ENCODE measurements at places on chromosomes 6 and 20.

GRCh38 chr6:41644297-41644879 lies 6.1 kb downstream of the MDFI start:
- no peak for DNase-seq

DNA sequence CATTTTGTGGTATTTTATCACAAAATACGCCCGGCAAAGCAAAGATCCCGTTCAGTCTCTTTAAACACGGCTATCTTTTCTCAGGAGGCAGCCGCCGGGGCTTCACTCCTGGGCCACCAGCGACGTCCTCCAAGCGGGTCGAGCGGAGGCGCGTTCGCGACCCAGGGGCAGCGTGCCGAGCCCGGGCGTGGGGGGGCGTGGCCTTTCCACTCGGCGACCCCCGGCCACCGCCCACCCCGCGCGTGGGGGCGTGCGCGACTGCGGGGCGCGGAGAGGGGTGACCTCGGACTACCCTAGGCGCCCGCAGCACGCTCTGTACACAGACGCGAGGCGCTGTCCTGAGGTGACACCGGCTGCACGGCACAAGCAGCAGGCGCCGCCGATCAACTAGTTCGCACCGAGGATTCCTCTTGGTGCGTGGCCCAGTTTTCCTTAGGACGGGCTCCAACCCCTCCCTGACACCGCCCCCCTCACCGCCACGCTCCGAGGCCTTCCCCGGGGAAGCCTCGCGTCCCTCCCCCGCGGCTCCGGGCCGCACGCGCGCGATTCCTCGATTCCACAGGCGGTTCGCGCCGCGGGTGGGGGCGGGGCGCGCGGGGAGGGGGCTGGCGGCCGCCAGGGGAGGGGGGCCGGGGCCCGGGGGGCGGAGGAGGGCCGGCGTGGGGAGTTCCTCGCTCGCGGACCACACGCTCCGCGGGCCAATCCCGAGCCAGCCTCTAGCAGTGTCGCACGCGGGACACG lies 1.1 kb upstream of the JARID2 start:
- DNase-seq: peak; percentile 19

- no peak for DNase-seq
Observed at GRCh38 chr6:82396964-82397751, 33.5 kb downstream of the TPBG start.

DNA sequence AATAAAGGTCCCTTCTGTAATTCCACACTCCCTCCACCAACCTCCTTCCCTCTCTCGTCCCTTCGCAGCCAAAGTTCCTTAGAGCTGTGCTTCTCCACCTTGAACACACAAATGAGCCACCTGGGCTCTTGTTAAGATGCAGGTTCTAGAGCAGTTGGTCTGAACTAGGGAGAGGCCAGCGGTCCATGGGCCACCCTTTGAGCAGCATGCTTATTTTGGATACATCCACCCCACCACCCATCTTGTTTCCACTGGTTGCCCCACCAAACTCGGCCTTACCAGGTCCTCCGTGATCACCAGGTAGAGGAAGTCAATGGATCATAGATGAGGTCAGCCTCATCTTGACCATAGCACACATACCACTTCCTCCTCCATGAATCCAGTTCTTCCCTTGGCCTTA lies 7.3 kb upstream of the BPIFA2 start:
- DNase-seq: no peak

GRCh38 chr20:8375898-8376297 lies 243.8 kb downstream of the PLCB1 start:
- DNase-seq: no peak

GRCh38 chr6:129863664-129864063 lies 2.5 kb upstream of the TMEM244 start:
- no peak for DNase-seq

- no peak for DNase-seq
Observed at GRCh38 chr6:134480593-134480992, 162.7 kb upstream of the SGK1 start.

DNA sequence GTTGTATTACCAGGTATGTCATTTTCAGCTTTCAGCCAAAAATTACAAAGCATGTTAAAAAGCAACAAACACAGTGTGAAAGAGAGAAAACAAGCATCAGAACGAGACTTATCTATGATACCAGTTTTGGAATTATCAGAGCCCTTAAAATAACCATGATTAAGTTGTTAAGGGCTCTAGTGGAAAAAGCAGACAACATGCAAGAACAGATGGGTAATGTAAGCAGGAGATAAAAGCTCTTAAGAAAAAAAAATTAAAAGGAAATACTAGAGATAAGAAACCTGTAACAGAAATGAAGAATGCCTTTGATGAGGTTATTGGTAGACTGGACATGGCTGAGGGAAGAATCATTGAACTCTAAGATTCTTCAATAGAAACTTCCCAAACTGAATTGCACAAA lies 127.5 kb upstream of the SCGN start:
- DNase-seq: no peak

GRCh38 chr6:127343809-127344659 lies 625 bp upstream of the ECHDC1 start:
- no peak for DNase-seq

- no peak for DNase-seq
Observed at GRCh38 chr6:35413911-35414310, 38.2 kb upstream of the FANCE start.

GRCh38 chr6:147005499-147005898 lies 198.7 kb upstream of the STXBP5 start:
- DNase-seq: no peak

Data from activated CD8-positive, alpha-beta memory T cell treated with anti-CD3 and anti-CD28 coated beads for 1 hour (primary cell).